ENCODE measurements at places on chromosomes 2 and 18.

DNA sequence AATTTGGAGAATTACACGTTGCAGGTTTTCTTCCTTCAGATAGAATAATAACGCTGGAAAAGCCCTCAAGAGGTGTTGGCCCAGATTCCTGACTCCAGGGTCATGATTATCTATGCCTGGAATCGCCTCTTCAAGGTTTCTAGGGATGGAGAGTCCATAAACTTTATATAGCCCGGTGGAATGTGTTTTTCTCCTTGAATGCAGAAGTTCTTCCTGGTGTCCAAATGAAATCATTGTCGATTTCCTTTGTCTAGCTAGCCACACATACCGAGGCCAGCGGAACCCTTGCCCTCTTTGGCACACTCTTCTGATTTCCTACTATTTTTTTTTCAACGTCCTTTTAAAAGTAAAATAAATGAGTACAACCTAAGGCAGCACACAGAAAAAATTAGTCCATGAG is 117.8 kb downstream of the PID1 start:
- DNase-seq: no peak

GRCh38 chr2:37454851-37455762 is 110.7 kb downstream of the QPCT start:
- DNase-seq: no peak

GRCh38 chr2:181586569-181587081 is 70.3 kb downstream of the CERKL start:
- DNase-seq: no peak

DNA sequence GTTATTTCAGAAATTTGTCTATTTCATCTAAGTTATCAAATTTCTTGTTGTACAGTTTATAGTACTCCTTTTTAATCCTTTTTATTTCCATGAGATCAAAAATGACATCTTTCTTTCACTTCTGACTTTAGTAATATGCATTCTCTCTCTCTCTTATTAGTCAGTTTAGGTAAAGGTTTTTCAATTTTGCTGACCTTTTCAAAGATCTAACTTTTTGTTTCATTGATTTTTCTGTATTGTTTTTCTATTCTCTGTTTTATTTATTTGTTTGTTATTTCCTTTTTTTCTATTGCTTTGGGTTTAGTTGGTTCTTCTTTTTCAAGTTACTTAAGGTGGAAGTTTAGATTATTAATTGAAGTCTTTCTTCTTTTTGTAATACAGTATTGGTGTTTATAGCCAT is 294.2 kb downstream of the CCDC85A start:
- no peak for DNase-seq

Data from activated naive CD4-positive, alpha-beta T cell treated with anti-CD3 and anti-CD28 coated beads, Interleukin-2, amount 50 U/mL, for 16 hours (primary cell).